ENCODE measurements at places on chromosomes 7 and 10.

DNA sequence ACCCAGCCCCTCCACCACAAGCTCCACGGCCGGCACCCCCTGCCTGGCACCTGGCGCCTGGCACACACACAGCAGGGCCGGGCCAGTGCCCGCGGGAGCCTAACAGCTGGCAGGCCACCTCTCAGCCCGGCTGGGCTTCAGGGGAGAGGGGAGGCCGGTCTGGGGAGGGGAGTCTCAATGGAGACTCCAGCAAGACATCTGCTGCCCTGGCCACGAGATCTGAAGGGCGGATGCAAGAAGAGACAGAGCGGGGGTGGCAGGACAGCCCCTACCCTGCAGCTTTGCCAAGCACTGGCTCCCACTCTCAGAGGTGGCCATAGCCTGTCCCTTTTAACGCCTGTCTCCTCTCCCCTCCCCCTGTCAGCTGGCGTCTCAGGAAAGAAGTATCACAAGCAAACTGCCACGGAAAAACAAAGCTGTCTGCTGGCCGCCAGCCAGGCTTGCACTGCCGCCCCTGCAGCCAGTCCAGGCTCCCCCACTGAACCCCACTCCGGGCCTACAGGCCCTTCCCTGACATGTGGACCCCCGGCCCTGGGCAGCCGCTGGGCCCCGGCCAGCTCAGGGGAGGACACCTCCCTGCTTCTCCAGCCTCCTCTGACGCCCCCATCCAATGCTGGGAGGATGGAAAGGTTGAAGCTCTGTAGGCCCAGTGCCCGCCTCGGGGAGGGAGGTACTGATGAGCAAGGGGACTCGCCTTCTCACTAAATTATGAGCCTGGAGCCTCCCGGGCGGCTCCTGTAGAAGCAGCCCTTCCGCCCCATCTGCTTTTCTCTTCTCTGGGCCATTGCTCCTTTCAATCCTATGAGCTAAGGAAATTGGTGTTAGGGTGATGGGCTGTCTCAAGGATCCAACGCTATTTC, 178.4 kb downstream of the ARHGAP12 start:
- DNase-seq = peak; percentile 53

- DNase-seq = no peak
Measured at GRCh38 chr7:64320547-64321513, 7.1 kb downstream of the ZNF736 start.

- DNase-seq = no peak
Measured at GRCh38 chr7:22443370-22444180, 56.4 kb downstream of the STEAP1B start.

DNA sequence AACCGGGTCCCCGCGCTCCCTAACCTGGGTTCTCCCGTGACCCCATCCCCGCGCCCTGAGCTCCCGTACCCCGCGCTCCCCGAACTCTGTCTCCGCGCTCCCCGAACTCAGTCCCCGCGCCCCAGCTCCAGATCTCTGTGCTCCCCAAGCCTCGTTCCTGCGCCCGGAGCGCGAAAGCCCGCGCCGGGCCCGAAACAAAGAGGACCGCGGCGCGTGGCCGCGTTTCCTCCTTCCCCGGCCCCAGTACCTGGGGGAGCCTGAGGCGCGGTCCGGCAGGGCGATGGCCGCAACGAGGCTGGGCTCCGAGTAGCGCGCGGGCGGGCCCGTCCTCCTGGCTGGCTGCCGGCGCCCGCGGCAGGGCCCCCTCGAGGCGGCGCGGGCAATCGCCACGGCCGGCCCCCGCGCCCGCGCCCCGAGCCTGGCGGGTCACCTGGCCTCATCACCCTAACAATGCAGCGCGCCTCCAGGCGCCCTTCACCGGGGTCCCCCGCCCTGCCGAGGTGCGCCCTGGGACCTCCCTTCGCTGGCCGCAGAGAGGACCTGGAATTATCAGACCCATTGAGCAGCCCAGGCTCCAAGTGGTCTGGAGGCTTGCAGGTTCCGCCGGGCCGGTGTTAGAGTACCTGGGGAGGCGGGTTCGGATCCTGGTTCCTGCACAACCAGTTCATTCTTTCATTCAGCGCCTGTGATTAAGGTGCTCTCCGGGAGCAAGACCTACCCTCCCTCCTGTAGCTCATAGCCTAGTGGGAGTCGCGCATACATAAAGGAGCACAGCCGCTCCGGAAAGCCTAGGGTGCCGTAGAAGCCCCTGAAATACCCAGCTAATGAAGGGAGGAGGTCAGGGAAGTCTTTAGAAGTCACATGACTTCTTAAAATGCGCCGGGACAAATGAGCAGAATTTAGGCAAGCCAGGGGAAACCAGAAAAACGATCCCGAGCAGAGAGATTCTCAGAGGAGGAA, at the start of gene TNS3:
Gene TNS3 (minus strand): TSS at position 308 of the 960 bp plus-strand sequence. CDS start 142,475 bp downstream, outside the sequence.
- peak; percentile 53 for DNase-seq

- no peak for DNase-seq
Measured at GRCh38 chr10:74334221-74334620, 183.2 kb downstream of the ADK start.

DNA sequence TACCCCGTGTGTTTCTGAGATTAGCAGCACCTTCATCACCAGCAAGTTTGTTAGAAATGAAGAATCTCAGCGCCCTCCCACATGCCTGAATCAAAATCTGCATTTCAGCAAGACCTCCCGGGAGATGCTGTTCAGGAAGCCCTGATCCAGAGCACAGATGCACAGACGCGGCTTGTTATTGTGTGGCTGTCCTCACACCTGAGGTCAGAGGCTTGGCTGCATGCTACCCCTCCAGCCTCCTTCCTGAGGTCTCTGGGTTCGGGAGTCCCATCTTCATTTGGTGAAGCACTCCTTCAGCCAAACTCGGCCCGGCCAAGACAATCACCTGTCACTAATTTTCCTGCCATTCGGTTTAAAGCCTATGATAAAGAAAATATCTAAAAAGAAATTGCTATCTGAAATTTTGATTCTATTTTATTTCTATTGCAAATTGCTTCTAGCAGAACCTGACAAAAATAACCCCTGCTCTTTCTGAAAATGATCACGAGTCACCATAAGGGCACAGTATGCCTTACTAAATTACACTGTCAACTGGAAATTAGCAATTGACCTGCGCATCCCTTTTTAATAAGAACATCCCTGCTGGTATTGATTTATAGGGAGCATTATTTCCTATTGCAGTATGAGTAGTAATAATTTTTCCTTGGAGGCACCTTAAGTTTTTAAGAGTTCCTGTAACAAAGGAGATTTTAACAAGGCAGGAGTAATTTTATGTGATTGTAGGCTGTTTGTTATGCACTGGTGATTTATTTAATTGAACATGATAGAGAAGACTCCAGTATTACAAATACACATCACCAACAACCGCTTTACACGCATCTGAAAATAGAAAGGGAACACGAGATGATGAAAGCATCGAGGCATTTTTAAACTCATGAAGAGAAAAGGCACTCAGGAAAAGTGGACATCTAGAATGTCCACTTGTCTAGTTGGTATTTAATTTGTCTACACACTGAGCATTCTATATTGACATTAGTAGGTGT, 49.5 kb downstream of the VSTM2A start:
- DNase-seq = no peak

GRCh38 chr7:62361-63116, 129.8 kb upstream of the FAM20C start:
- DNase-seq = no peak

GRCh38 chr7:106566196-106566595, 94.8 kb downstream of the CCDC71L start:
- no peak for DNase-seq

DNA sequence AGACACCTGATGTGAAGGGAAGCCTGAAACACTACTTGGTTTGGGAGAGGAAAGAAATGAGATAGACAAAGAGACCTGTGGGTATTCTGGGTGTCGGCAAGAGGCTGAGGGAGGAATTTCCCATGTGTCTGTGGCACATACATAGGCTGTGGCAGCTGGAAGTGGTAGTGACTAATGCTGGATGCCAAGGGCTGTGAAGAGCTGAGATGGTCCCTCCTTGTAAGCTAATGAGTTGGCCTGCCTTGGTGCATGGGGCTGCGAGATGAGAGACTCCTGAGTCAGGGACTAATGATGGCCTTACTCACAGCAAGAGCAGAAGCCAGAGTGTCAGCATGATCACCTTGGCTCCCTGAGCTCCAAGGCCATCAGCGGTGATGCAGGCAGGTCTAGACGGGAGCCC, 119.0 kb upstream of the EEPD1 start:
- peak; percentile 83 for DNase-seq

DNA sequence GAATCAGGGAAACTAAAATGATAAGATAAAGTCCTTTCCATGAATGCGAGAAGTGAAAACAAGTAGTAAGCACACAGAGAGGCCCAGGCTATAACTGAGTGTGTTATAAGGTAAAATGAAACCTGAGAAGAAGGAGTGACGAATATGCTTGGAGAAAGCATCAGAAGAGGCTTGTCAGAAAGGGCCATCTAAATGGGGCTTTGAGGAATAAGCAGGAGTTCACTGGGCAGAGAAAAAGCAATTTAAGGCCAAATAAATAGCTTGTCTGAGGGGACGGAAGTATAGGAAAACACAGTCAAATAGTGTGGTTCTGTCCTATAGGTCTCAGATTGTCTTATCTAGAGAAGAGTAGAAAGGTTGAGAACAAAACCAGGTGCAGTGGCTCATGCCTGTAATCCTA, 59.6 kb upstream of the GSDME start:
- DNase-seq = no peak

DNA sequence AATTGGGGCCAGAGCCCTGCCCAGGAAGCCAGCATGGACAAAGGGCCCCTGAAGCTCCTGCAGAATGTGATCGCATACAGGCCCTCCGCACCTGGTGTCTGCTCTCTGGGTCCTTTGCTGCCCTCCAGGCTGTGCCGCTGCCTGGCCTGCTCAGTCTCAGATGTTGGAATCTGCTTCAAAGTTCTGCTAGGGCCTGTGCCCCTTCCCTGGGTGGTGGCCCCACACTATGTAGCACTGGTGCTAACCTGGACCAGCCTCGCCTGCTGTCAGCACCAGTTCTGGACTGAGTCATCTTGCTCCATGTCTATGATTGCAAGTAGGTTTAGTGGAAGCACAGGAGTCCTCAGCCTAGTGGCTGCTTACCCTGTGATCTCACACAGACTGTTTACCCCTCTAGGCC, 6.3 kb downstream of the MAT1A start:
- no peak for DNase-seq

DNA sequence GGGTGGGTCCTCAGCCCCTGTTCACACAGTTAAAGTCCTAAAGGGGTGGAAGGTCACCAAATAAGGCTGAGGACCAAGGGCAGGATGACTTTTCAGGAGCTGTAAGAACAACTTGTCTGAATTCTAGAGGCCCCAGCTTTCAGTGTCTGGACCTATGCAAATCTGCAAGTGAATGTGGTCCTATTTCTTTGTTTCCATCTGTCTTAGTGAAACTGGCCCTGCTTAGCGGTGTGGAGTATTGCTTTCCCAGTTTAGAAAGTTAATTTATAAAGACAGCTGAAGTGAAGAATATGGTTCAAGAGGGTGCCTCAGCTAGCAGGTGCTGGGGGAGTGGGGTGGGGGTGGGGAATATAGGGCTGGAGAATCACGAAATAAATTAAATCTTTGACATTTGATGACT, 40.1 kb downstream of the HHEX start:
- DNase-seq = no peak

DNA sequence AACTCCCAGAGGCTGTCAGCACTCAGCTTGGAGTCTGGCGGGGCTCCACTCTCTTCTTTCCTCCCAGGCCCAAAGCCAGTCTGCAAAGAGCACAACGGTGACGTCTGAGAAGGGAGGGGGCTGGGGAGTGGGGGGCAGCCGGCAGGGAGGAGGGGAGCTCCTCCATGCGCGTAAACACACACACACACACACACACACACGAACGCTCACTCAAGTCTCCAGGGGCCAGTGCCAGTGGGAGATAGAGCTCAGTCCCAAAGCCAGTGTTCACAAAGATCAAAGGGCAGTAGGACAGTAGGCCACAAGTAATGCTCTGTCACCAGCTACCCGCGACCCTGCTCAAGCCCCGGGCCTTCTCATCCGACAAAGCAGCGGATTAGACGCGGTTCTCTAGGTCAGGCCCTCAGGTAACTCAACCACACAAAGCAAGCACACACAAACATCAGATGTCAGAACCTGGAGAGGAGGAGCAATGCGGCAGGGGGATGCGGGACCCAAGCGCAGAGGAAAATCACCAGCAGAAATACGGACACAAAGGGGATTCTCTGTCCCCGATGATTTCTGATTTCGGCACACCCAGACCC, 19.9 kb downstream of the TCAF1 start:
- peak; percentile 48 for DNase-seq

- DNase-seq = no peak
Measured at GRCh38 chr10:117622471-117623184, 80.1 kb downstream of the EMX2 start.

DNA sequence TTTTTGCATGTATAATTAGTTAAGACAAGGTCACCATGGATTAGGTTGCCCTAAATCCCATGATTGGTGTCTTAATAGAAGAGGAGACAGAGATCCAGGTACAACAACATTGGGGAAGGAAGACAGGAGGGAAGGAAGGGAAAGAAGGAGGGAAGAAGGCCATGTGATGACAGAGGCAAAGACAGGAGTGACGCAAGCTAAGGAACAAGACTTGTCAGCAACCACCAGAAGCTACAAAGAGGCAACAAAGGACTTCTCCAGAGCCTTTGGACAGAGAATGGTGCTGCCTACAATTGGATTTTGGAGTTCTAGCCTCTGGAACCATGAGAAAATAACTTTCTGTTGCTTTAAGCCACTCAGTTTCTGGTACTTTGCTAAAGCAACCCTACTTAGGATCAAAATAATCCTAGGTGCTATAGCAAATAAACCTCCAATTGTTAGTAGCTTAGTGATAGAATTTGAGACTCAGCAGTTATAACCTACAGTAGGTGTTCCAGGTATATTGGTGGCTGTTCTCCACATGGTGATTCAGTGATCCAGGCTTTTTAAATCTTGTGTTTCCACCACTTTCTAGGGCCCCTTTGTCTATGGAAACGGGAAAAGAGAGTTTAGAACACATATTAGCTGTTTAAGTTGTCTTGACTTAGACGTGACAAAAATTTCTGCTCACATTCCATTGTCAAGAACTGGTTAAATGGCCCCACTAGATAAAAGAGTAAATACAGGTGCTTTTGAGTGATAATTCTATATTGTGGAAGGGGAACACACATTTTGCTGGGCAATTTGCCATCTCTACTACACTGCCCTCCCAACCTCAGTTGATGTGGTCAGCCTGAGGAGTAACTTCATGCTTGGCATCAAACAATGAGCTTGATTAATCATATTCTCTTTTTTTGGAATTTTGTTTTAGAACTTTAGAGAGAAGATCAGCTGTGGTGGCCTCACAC, 70.5 kb upstream of the SP4 start:
- DNase-seq = no peak

- peak; percentile 94 for DNase-seq
Measured at GRCh38 chr10:13684806-13685482, 98.2 kb downstream of the PRPF18 start.

- no peak for DNase-seq
Measured at GRCh38 chr7:143376396-143376795, 4.7 kb upstream of the ZYX start.
